ENCODE measurements at places on chromosomes 16 and 17.
A peak's percentile ranks its signal among the peaks of the same experiment; 100 is the strongest.

DNA sequence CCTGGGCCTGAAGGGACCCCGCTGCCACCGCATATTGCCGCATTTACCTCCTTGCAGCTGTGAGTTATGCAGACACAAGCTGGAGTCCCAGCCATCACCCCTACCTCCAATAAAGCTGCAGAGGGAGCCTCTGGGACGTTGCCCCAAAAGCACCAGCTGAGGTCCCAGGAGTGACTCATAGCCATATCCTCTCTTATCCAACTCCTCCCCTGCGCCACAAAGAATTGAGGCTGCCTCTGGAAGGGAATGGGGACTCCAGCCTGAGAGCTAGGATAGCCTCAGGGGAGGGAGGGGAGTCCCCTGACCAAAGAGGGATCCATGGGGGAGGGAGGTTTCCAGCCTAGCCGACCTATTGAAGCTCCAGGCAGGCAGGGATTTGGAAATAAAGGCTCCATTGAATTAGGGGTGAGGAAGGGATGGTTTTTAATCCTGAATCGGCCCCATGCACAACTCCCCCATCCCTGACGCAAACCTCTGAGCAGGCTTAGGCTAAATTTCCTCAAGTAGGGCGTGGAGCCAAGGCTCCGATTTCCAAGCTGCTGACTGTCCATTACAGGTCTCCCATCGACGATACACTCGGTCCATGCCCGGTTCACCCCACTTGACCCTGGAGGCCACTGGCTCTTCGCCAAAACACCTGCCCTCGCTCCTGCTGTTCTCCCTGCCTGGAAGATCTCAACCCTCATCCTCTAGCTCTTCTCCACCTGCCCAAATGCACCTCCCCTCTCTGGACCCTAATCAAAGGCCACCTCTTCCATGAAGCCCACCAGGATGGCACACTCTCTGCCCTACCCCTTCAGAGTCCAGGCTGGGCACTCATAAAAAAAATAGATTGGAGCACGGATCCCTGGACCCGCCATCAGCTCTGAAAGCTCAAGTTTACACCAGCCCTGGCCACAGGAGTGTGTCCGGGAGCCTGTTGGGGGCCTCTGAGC lies 27.5 kb downstream of the PIMREG start:
- DNase-seq: no peak

DNA sequence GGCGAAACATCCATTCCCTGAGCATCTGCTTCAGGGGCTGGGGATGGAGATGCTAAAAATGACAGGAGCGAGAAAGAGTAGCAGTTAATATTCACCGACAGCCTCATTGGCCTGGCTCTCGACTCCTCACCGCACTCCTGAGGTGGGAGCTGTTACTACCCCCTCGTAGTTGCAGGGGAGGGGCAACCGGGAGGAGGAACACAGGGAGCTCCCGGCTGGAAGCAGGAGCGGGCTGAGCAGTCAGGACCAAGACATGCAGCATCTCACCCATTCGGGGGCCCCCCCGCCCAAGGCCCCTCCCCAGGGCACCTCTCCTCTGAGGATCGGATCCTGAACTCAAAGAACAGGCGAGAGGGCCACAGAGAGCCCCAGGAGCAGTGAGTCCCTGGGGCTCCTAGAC lies 4.5 kb upstream of the ACSF3 start:
- no peak for DNase-seq

- DNase-seq: no peak
Observed at GRCh38 chr17:77160091-77160874, 19.5 kb downstream of the SEC14L1 start.

DNA sequence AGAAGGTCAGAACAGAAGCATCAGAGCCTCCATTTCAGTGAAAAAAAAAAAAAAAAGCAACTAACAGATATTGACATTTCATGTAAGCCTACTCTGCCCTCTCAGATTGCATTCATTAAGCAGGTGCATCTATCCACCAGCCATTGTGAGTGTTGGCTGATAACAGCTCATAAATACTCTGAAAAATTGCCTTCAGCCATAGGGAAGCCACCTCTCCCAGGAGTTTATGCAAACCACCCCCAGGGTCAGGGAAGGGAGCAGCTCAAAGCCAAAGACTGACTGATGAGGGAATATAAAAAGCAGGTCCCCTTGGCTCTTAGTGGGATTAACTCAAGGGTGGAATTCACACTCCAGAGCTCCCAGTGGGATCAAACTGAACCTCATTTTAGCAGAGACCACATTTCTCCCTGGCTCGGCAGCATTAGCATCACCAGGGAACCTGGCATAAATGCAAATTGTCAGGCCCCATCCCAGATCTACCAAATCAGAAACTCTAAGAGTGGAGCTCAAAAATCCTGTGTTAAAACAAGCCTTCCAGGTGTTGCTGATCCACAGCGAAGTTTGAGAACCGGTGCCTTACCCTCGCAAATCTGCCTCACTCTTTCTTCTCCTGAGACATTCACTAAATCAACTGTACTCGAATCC lies 14.2 kb downstream of the APOH start:
- DNase-seq: peak; percentile 55

DNA sequence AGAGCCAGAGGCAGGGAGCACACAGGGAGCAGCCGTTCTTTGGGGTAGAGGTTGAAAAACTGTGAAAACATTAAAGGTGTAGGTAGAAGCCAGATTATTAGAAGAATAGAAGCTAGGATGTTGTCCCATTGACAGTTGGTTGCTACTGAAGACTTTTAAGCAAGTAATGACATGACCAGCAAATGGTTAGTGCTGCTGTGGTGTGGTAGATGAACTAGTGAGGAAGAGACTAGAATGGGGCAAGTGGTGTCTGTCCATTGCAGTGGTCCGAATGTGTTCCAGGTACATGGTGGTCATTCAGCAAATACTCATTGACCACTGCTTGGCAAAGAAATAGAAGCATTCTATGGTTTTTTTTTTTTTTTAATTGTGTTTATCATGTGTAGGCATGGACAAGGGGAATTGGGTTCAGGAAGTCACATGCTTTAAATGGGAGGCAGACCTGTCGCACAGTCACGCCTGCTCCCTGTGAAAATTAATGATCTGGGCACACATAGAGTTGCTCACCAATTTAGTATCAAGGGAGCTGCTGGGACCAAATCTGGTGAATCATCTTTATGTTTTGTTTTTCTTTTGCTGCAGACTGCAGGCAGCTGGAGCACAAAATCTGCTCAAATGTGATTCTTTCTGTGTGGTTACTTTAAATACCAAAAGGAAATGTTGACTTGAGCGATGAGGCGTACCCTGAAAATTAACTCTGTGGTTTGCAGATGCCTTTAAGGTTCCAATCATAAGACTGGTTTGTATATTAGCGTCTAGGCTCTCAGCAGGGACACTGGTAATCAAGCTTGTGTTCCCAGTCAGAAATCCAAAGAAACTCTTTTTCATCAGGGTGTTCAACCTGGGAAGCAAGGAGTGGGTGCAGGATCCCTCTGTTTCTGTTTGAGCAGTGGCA lies 30.7 kb downstream of the YPEL2 start:
- no peak for DNase-seq

DNA sequence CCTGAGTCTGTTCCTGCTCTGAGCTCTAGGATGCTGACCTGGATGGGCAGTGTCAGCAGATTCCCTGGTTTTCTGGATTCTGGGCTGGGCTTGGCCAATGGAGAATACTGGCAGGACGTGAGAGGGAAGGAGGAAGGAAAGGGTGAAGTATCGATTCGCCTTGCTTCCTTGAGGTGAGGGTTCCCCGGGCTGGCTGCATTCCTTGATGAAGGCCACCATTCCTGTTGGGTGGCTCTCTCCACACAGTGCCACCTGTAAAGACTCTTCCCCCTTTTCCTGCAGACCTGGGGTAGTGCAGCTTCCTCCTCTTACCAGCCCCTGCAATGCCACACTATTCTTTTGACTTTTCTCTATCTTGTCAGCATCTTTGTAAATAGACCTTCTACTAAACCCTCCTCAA lies 58.1 kb upstream of the TANC2 start:
- no peak for DNase-seq

DNA sequence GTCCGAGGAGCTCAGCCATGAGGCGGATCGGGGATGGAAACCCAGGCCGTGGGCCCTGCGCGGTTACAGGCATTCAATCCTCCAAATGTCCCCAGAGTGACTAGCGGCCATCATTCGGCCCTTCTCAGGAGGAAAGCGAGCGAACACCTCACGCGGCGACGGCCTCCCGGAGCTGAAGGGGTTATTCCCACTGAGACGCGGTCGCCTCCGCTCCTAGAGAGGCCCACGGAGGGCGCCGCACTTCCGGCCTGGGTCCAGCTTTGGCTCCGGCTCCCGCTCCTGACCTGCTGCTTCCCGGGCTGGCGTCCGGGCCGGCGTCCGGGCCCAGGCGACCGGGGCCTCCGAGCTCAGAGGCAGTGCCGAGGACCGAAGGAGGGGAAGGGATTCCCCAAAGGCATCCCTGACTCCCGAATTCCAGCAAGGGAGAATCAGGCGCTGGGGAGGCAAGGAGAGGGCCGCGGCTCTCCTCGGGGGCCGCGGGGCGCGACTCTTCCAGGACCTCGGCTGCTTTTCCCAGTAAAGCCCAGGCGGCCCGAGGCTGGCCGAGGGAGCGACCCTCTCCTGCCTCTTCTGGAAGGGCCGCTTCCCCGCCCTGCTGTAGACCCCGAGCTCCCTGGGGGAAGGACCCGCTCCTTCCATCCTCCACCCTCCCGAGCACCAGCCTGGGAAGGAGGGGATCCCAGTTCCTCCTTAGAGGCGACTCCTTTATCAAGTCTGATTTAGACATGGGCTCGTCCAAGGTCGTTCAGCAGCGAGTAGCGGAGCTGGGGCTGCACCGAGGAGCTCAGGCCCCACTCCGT lies 18.6 kb upstream of the ZNF629 start:
- DNase-seq: peak; percentile 69

- no peak for DNase-seq
Observed at GRCh38 chr16:8505327-8505991, 84.9 kb downstream of the TMEM114 start.

GRCh38 chr17:68849673-68850610 lies 105.2 kb downstream of the ABCA8 start:
- peak; percentile 25 for DNase-seq

DNA sequence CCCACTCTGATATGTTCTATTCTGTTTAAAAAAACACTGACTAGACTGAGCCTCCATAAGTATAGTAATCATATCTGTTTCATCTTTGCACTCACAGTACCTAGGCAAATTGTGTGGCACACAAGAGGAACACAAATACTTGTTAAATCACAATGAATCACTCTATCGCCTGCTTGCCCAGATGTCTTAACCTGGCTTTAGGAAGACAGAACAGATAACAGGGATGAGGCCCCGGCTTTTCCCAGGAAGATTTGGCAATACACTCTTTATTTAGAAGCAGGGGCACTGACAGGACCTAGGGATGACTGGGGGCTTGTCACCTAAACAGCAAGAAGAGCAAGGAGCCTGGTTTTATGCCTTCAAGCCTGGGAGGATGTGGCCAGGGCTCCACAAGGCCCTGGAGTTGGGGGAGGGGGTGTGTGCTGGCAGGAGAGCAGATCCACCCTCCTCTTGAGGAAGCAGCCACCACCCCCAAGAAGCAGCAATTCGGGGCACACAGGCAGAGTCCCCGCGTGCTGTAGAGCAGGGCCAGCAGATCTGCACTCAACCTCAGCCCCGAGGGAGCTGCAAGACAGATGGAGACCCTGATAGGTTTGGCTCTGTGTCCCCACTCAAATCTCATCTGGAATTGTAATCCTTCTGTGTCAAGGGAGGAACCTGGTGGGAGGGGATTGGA lies 41.0 kb upstream of the KSR1 start:
- no peak for DNase-seq

DNA sequence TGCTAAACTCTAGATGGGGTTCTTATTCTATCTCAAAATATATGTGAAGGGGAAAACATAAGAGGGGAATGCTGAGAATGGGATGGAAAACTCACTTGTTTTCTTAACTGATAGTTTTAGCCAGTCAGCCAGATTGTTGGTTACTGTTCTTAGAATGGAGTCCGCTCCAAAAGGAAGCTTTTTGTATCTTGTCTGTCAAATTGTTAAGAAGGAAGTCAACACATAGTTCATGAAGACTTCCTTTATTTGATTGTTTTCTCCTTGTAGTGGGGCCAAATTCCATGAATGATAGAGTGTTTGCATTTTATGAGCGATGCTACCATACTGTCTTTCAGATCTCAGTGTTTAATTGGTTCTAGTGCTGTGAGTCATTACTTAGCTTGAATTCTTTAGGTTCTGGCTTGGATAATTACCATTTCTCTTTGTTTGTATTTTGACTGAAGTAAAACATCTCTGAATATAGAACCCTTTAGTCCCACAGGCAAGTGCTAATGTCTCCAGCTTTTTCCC lies 98.3 kb upstream of the GOT2 start:
- no peak for DNase-seq

Data from NCI-H1436 (cell line).